ENCODE measurements at places on chromosomes 12 and 14. TPM values are rescaled to one million over a fixed set of nuclear protein-coding genes. Genes with fewer than 3 reads are reported as not detected.
A peak's percentile ranks its signal among the peaks of the same experiment; 100 is the strongest.

DNA sequence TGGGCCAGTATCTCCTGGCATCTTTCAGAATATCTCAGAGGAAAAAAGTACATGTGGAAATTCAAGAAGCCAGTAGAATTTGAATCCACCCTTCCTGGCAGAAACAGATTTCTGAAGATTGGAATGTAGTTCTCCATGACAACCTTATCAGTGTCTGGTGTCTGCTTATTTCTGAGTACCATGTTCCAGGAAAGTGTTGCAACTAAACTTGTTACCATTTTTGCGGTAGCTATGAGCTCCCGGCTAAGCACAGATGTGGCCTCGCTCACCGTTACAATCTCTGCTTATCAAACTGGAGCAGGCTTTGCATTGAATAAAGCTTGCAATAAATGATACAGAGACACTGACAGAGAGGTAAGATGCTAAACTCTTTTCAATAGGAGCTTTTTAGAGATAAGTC, 13.0 kb upstream of the ITPR2 start:
- DNase-seq: no peak

GRCh38 chr14:92789457-92790089, 4.5 kb upstream of the GOLGA5 start:
- no peak for DNase-seq

- DNase-seq: no peak
Observed at GRCh38 chr12:78767264-78767981, 97.2 kb upstream of the SYT1 start.

DNA sequence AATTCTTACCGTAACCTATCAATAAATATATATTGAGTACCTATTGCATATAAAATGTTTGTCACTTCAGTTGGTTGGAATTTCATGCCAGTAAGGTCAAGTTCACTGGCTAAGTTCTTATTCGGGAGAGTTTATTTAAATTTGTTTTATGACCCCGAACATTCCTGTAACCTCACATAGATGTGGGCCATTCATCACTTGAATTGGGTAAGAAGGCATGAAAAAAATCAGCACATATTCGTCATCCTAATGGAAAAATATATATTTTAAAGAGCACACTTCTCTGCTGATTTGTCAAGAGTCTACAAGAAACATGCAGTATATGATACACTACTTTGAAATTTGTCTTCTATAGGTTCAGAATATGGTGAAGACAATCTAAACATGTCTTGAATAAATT, 263.4 kb downstream of the CCDC91 start:
- no peak for DNase-seq

GRCh38 chr14:61184112-61184511, 97.0 kb downstream of the TMEM30B start:
- no peak for DNase-seq

- no peak for DNase-seq
Observed at GRCh38 chr14:55701638-55702037, 121.6 kb downstream of the KTN1 start.

DNA sequence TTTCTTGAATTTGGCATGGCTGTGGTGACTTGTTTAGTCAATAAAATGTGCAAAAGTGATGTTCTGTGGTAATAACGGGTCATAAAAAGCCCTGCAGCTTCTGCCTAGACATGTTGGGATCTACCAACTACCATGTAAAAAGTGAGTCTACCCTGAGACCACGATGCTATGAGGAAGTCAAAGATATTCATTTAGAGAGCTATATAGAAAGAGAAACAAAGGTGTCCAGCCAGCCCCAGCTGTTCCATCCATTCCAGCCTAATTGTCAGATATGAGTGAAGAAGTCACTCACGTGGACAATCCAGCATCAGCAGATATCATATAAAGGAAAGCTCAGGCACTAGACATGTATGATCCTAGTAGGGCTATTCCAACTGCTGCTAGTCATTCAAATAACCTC, 117.2 kb upstream of the SSTR1 start:
- no peak for DNase-seq

- no peak for DNase-seq
Observed at GRCh38 chr12:59603754-59604153, 7.9 kb downstream of the SLC16A7 start.

GRCh38 chr12:44780221-44780790, 95.8 kb downstream of the NELL2 start:
- DNase-seq: no peak

DNA sequence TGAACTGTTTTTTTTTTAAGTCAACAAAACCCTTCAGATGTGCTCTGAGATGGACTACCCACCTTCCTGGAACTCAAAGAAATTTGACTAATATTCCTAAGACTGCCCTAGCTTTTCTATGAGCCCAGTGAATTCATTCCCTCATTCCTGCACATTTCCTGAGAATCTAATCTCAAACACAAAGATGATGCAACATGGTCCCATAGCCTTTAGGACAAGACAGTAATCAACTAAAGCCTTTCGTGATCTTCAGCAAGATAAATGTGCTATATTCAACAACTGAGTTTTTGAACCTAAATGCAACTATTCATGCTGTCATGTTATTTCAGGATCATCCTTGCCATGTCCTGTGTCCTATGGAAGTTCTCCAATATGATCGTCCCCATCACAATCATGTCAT, 5.0 kb downstream of the SETD3 start:
- DNase-seq: no peak

DNA sequence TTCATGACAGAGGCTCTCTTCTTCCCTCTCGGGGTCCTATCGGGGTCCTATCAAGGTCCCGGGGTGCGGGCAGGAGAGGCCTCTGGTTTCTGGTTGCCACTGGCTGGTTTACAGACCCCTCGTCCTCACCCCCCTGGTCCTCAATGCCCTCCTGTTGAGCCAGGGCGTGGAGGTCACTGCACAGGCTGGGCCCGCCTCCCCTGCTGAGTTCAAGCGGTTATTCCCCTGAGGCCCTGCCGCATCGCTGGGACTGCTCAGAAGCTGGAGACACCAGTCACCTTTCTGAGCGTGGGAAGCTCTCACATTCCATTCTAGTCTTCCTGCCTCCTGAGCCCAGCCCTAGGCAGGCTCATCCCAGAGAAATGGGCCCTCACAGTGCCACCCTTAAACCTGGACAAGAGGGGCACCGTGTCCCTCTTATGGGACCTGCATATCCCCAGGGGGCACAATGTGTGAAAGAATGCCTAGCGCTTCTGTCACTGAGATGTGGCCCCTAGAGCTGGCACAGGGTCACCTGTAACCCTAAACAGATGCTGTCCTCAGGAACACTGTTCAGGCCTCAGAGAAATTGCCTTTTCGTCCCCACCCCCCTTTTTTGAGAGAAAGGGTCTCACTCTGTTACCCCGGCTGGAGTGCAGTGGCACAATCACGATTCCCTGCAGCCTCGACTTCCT, 177.7 kb upstream of the RGS6 start:
- DNase-seq: no peak

- peak; percentile 68 for DNase-seq
Observed at GRCh38 chr12:132061641-132062430, 82.3 kb downstream of the DDX51 start.

DNA sequence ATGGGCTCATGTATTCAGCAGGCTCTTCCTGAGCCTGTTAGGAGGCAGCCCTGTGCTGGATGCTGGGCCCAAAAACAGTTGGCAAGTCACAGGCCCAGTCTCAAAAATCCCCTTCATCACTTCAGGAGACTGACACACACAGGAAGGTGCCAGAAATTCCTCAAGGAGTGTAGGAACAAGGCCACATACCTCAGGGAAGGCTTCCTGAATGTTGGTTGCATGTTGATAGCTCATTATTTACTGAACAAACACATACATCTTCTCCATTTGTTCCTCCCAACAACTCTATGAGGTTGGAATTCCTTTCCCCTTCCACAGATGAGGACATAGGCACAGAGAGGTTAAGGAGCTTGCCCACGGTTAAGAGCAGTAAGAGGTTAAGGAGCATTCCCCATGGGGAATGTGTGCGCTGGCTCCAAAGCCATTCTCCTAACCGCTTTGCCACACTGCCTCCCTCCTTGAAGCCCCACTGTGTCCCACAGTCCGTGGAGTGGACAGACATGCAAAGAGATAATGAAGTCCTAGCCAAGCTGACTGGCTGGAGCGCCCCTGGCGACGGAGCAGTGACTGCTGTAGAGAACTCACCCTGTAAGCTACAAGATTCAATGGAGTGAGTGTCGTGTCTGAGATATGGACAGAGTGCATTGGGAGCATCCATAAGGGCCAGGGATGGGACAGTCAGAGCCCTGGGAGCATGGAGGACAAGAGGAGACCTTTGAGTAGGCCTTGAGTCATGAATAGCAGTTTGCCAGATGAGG, 3.3 kb downstream of the HHIPL1 start:
- no peak for DNase-seq

DNA sequence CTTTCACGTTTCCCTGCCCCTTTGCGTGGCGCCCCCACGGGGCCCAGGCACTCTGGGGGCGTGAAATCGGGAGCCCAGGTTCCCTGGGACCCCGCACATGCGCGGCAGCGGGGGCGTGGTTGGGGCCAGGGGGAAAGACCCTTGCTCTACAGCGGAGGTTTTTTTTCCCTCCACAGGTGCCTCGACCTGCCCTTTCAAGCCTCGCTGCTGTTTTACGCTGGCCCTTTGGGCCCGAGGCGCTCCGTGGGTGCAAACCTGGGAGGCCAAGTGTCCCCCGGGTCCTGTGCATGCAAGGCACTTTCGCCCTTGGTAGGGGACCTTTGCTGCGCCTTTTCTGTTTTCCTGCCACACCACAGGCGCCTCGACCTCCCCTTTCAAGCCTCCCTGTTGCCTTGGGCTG, 329.8 kb downstream of the ALG10 start:
- no peak for DNase-seq

GRCh38 chr14:100677152-100677551, 49.5 kb upstream of the DLK1 start:
- no peak for DNase-seq

GRCh38 chr12:29891792-29892191, 108.0 kb upstream of the TMTC1 start:
- no peak for DNase-seq

GRCh38 chr14:100142073-100143040, 17.1 kb downstream of the DEGS2 start:
- peak; percentile 90 for DNase-seq

DNA sequence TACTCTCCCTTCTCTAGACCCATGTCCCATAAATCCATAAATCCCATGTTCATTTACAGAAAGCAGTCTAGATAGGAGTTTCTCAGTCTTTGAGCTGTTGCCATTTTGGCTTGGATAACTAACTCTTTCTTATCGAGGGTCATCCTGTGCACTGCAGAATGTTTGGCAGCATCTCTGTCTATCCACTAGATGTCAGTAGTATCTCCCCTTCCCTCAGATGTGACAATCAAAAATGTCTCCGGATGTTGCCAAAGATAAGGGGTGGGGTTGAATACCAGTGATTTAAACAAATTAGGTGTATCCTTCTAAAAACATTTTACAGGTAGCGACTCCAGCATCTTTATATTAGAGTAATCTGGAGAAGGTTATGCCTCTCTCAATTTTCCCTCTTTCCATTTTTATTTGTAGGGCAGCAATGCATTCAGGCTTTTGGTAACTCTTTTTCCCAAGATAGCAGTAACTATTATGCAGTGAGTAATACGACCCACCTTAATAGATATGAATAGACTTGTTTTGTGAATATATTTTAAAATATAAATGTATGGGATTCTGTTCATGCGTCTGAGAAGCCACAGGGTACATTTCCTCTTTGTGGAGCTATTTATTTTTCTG, 100.7 kb downstream of the LRRK2 start:
- no peak for DNase-seq

The TMPRSS12 gene
- total RNA-seq: not detected

The CLEC4C gene
- 0.33 TPM for total RNA-seq

The C12orf50 gene
- total RNA-seq: 0.08 TPM

The ACRBP gene
- 0.50 TPM for total RNA-seq

The SLC2A14 gene
- not detected for total RNA-seq

The TMTC1 gene
- 3.3 TPM for total RNA-seq

Data from liver (tissue), 10 donors.